ENCODE measurements at places on chromosomes 4 and X.

DNA sequence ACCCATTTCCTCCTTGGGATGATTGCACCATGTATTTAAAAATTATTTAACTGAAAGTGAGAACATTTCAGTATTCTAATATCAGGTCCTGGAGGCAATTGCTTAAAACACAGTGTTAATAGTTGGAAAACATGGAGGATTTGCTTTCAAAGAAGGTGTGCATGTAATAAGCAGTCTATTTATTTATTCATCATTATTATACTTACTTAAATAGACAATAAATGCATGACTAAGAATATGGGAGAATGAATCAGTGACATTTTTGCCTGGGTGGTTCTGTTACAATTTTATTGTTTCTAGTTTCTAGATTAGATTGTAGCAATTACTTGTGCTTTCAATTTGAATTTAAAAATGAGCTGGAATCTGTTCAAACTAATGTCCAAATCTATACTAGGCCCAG is 145.5 kb downstream of the AREG start:
- no peak for DNase-seq

GRCh38 chrX:24415921-24416320 is 49.2 kb upstream of the PDK3 start:
- DNase-seq, result no peak

DNA sequence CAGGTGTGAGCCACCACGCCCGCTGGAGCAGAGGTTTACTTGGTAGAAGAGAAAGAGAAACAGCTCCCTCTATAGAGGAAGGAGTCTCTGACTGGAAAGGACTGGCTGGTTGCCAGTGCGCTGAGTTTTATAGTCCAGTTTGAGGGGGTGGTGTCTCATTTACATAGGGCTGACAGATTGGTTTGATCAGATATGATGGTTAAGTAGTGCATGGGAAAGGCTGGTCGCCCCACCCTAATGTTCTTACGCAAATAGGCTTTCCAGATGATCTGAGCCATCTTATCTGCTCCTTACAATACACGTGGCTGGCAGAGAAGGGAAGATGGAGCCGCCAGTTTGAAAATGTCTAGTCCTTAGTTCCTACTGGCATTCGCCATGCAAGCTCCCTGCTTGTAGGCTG is 439.5 kb downstream of the NAF1 start:
- DNase-seq, result no peak

GRCh38 chr4:155675709-155676429 is 9.2 kb downstream of the GUCY1A1 start:
- DNase-seq, result no peak

- DNase-seq, result peak; percentile 71
Measured at GRCh38 chr4:88575186-88575585, 17.1 kb upstream of the HERC3 start.

- DNase-seq, result no peak
Measured at GRCh38 chr4:187965726-187966125, 29.8 kb upstream of the ZFP42 start.

- DNase-seq, result no peak
Measured at GRCh38 chr4:23969635-23970145, 79.8 kb upstream of the PPARGC1A start.

- no peak for DNase-seq
Measured at GRCh38 chr4:27643101-27643500, 782.5 kb downstream of the STIM2 start.

GRCh38 chr4:129364747-129365452 is 268.9 kb downstream of the C4orf33 start:
- DNase-seq, result no peak

- DNase-seq, result peak; percentile 56
Measured at GRCh38 chr4:56909086-56909894, 1.6 kb downstream of the REST start.

DNA sequence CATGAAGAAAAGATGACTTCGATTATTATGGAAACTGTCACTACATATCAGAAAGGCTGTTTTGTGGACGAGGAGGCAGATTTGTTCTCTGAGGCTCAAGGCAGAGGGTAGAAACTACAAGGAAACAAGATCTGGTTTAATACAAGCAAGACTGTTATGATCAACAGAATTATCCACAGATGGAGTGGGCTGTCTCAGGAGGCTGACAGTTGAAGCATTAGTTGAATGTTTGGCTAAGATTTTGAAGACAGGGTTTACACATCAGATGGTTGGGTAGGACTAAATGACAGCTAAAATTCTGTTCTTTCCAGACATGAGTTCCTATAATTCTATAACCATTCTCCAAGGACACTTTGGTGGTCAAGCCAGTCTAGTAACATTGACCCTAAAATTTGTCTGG is 49.8 kb downstream of the LDOC1 start:
- no peak for DNase-seq

GRCh38 chr4:126057371-126057770 is 742.6 kb downstream of the FAT4 start:
- DNase-seq, result no peak

GRCh38 chr4:114658776-114659175 is 60.2 kb downstream of the UGT8 start:
- DNase-seq, result no peak
